ENCODE measurements at places on chromosomes 16 and 17.

- no peak for DNase-seq
Observed at GRCh38 chr17:32551186-32551955, 64.6 kb downstream of the CDK5R1 start.

DNA sequence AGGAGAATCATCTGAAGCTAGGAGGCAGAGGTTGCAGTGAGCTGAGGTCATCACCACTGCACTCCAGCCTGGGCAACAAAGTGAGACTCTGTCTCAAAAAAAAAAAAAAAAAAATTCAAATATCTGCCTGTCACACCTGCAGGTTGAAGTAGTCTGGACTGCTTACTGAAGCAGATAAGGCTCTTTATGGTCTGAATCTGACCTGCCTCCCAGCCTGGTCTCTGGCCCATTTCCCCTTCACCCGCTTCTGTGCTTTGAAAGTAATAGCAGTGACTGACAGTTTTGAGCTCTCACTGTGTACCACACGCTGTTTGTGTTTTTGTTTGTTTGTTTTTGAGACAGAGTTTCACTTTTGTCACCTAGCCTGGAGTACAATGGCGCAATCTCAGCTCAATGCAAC lies 5.8 kb downstream of the SEZ6L2 start:
- DNase-seq: no peak

GRCh38 chr16:28061352-28062101 lies 2.0 kb downstream of the GSG1L start:
- no peak for DNase-seq

- DNase-seq: peak; percentile 13
Observed at GRCh38 chr16:71499775-71500364, 10.7 kb upstream of the ZNF19 start.

- DNase-seq: no peak
Observed at GRCh38 chr16:76932541-76933211, 258.3 kb upstream of the MON1B start.

- no peak for DNase-seq
Observed at GRCh38 chr17:8365143-8365542, 11.4 kb downstream of the KRABD2 start.

GRCh38 chr16:11082108-11082859 lies 137.9 kb downstream of the CLEC16A start:
- no peak for DNase-seq

DNA sequence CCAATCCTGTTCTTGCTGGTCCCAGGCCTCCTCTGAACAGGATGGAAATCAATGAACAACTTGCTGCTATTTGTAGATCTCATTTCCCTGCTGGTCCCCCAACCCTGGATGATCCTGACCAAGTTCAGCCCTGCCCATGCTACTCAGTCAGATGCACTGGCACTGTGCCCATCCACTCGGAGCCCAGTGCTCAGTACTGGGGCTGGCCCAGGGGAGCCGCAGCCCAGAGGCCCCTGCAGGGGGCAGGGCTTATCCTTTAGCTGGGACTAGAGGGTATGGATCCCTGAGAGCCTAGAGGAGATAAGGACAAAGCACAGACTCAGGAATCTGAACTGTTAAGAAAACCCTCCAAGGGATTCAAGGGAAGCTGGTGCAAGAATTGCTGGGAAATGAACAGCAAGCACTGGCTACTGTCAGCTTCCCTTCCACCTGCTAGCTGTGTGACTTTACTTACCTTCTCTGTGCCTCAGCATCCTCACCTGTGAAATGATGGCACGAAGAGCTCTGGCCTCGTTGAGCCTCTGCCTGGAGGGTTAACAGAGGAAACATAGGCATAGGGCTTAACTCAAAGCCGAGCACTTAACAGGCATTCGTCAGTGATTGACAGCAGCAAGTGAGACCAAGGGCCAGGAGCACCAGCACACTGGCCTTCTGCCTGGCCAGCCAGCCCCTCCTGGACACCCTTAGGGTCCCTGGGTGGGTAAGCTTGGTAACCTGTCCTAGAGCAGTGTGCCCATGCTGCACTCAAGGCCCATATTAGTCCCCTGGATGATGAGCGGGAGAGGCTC lies 29.8 kb upstream of the C1QL1 start:
- DNase-seq: no peak

GRCh38 chr17:30530346-30531025 lies 53.3 kb downstream of the GOSR1 start:
- DNase-seq: no peak

DNA sequence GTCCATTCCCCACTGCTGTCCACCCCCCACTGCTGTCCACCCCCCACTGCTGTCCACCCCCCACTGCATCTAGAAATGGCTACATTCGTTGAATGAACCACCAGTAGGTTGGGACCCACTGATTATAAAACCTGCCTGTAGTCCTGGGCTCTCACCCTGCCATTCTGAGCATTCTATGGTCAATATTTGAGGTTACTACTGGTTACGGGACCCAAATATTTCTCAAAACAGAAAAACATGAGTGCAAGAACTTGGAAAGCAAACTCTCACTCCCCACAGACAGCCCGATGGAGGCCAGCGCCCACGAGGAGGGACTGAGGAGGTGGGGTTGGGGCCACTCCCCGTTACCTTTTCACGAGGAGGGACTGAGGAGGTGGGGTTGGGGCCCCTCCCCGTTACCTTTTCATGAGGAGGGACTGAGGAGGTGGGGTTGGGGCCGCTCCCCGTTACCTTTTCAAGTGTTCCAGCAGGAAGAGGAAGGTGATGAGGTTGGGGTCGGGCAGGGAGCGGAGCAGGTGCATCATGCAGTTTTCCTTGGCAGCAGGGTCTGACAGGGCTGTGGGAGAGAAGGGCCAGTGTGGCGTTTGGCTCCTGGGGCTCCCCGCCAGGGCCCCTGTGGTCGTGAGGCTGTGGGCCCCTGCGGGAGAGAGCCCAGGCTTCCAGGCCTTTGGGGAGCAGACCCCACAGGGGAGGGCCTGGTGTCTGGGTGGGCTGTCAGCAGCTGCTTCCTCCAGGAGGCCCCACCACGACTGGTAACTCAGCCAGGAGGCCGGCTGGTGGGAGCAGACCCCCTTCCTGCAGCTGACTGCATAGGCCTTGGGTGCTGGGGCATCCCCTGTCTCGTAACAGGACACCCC lies 12.5 kb downstream of the TIMM22 start:
- DNase-seq: no peak

- no peak for DNase-seq
Observed at GRCh38 chr17:10243883-10244844, 45.8 kb upstream of the GAS7 start.

GRCh38 chr17:28331891-28332420 lies 3.3 kb downstream of the IFT20 start:
- DNase-seq: no peak

DNA sequence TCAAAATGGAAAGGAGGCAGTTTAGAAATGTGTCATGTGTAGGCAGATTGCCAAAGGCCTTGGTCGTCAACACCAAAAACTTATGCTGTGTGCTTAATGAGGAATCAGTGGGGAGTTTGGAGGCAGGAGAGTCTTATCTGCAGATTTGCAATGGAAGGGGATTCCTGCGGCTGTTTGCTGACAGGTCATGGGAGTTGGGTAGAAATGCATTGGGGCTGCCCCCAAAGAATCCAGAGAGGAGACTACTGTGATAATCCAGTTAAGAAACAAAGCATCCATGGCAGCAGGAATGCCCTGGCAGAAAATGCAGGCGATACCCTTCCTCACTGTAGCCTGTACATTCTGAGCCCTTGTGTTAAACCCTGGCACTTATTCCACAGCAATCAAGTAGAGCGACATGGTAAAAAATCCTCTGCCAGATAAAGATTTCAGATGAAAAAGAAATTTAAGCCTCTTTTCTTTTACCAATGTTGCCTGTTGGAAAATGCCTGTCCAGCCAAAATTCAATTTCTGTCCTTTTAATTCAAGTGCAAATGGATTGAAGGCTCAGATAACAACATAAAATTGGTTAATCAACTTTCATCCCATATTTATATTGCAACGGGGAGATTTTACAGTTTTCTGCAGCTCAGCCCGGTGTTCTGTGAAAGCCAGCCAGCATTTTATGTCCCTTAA lies 491.0 kb upstream of the CDH5 start:
- no peak for DNase-seq

- no peak for DNase-seq
Observed at GRCh38 chr17:14805348-14805747, 459.8 kb downstream of the PMP22 start.

GRCh38 chr17:55527540-55528118 lies 16.4 kb upstream of the SMIM36 start:
- DNase-seq: no peak

DNA sequence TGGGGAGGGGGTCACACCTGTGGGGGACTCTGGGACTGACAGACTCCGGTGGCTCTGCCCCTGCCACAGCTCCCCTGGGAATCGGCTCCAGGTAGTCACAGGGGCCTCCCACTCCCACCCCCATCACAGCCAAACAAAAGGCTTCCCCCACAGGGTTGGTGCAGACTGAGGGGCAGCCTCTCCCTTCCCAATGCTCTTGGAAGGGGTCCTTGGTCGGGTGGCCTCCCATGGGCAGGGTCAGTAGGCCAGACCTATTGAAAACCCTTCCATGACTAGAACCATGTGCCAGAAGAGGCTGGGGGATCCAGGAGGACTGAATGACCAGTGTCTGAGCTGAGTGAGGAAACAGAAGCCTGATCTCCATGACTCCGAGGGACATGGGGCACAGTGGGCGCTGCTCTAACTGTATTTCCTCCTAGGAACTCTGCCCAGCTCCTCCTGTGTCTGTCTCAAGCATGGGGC lies 28.6 kb downstream of the TK2 start:
- no peak for DNase-seq

GRCh38 chr17:11284811-11285210 lies 43.8 kb downstream of the SHISA6 start:
- no peak for DNase-seq

DNA sequence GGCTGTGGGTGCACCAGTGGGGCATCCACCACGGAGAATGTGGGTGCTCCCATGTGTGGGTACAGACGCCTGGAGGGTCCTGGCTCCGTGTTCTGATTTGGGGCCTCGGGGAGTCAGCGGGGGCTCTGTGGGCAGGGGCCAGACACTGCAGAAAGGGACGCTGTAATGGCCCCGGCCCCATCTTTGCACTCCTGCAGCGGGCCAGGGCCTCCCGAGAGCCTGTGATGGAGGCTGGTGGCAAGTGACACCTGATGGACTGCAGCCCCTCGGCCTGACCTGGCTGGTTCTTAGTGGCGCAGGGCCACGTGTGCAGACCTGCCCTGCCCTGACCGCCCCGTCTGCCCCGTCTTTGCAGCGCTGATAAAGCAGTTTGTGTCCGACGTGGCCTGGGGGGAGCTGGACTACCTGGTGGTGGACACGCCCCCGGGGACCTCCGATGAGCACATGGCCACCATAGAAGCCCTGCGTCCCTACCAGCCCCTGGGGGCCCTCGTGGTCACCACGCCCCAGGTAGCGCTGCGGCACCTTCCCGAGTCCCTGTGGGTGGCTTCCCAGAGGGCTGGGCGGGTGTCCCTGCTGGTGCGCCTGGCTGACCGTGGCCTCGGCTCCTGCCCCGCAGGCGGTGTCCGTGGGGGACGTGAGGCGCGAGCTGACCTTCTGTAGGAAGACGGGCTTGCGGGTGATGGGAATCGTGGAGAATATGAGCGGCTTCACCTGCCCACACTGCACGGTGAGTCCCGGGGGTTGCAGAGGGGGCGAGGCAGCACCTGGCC lies 4.7 kb downstream of the NUBP2 start:
- DNase-seq: no peak

- no peak for DNase-seq
Observed at GRCh38 chr17:36870720-36870999, 66.6 kb upstream of the LHX1 start.

GRCh38 chr17:64626827-64627226 lies 35.3 kb downstream of the SMURF2 start:
- DNase-seq: no peak

DNA sequence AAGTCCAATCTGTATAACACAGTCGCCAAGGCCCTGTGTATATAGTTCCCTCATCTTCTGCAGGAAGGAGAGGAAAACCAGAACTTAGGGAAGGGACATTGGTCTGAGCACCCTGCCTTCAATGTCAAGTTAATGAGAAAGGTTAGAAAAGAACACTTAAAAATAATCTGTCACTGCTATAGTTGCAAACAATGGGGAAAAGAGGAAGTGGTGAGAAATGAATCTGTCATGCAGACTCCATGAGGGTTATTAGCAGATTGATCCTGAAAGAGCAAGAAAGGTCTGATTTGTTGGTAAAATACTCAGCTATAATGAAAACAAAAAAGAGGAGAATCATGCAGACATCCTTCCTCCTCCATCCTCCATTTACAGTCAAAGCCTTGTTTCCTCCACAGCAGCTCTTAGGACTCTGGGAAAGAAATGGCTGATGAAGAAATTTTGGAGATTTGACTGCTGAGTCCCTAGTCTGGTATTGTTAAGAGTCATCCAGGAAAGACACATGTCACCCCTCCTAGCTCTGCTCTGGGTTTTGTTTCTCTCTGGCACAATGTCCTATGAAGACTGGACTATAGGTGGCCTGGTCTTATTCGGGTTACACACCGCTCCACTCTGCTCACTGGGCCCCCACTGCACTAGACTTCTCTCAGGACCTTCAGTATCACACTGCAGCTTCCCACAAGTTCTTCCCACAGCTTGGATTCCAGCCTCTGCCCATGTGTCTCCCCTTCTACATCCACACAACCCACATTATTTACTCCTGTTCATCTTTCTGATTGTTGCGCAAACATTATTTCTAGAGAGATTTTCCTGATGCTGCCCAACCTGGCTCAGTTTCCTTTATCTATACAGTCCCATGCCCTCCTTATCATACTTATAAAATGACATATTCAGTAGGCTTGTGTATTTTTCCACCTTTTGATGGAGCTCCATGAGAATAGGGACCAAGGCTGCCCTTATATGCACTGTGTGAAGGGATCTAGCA lies 56.5 kb upstream of the XYLT1 start:
- DNase-seq: no peak

GRCh38 chr17:82889496-82890338 lies 49.9 kb upstream of the ZNF750 start:
- no peak for DNase-seq

- DNase-seq: no peak
Observed at GRCh38 chr17:62999736-63000135, 33.7 kb downstream of the TANC2 start.

DNA sequence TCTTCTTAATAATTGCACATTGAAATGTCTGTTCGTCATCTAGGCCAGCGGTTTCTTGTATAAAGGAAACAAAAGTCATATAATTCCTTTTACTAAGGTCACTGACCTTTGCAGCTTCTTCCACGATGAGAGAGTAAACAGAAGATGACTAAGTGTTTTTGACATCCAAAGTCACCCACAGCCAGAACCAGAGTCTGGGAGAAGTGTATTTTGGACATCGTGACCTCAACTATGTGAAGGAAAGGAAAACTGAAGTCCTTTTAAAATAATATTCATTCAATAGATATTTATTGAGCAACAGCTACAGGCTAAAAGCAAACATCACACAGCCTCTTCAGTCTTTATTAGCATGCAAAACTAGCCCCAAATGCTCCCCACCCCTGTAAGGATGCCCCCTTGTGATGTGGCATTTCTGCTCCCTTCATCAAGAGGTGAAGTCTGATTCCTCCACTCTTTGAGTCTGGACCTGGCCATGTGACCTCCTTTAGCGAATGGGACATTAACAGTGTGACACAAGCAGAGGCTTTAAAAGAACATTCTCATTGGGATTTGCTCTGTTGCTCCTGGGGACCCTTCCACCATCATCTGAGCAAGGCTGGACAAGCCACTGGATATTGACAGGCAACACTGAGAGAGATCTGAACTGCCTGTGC lies 8.1 kb upstream of the PMP22 start:
- no peak for DNase-seq

GRCh38 chr16:67542464-67542863 lies 13.8 kb downstream of the RIPOR1 start:
- DNase-seq: peak; percentile 55

- no peak for DNase-seq
Observed at GRCh38 chr16:73321853-73322252, 273.9 kb upstream of the ZFHX3 start.

Measured in activated CD8-positive, alpha-beta memory T cell treated with anti-CD3 and anti-CD28 coated beads for 4 hours (primary cell).